Motor neuron (in vitro differentiated cells): ENCODE measurements at places on chromosomes 6 and 20. TPM values are rescaled to one million over a fixed set of nuclear protein-coding genes. Genes with fewer than 3 reads are reported as not detected.

The PNPLA1 gene
- 0.93 TPM in 1 of 2 replicates, not detected in the other for total RNA-seq

The ADA gene
- 8.3 and 8.9 TPM in 2 replicates for total RNA-seq

The OR2B6 gene
- total RNA-seq, result 0.33 TPM in 1 of 2 replicates, not detected in the other

The COL11A2 gene
- 3.4 and 5.1 TPM in 2 replicates for total RNA-seq

The BCAS4 gene
- 6.4 and 9.5 TPM in 2 replicates for total RNA-seq

DNA sequence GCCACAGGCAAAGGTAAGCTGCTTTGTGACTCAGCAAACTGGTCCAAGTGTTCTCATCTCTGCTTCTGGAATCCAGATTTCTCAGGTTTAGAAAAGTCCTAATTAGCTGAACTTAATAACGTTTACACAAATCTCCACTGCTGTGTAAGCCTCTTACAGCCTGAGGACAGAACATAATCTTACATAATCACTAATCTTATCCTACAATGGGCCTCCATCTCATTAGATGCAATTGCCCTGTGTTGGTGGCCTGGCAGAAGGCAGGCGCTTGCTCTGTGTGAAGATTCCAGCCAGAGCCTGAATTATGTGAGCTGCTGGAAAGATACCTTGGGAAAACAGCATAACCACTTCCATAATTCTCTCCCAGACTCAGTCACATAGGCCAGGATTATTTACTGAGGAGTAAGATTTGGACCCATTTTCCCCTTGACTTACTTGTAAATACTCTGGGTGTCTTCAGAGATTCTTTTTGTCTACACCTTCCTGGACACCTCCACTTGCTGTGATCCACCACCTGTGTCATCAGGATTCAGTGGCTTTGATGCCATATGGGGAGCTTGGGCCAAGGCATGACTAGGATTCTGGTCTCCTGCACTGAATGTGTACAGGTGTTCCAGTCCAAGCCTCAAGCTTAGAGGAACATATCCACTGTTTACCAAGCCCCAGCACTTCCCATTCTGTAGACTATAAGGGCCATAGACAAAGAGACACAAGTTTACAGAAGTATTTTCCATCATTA, 104.4 kb downstream of the C6orf118 start:
- ATAC-seq, result peak; percentile 36

GRCh38 chr6:25942561-25943147, 12.2 kb upstream of the SLC17A2 start:
- peak; percentile 86 for ATAC-seq

DNA sequence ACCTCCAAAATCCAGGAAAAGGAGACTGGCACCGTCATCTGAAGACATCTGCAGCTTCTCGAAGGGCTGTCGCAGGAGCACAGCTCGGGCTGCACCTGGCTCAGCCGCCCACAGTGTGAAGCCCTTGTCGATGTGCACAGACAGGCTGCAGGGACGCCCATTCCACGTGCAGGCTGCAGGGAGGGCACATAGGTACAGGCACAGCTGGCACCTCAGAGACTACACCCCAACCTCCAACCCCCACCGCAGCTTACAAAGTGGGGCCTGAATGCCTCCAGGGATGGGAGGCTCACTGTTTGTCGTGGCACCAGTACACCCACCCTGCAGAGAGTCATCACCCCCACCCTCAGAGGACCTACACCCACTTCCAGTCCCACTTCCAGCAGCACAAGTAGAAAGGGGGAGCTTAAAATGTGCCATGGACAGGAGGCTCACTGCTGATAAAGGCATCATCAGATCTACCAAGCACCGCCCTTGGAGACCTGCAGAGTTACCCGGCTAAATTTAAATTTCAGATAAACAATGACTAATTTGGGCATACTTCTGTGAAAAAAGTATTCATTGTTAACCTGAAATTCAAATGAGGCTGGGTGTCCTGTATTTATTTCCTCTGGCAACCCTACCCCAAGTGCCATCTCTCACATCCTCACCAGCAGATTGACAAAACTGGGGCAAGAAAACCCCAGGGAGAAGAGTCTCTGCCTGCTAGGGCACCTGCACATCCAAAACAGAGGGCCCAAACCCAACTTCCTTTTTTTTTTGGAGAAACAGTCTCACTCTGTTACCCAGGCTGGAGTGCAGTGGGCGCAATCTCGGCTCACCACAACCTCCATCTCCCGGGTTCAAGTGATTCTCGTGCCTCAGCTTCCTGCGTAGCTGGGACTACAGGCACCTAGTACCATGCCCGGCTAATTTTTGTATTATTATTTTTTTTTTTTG, 7.7 kb upstream of the CDK5RAP1 start:
- ATAC-seq, result no peak

- peak; percentile 18 for ATAC-seq
Measured at GRCh38 chr20:19769507-19769906, 11.4 kb downstream of the RIN2 start.

DNA sequence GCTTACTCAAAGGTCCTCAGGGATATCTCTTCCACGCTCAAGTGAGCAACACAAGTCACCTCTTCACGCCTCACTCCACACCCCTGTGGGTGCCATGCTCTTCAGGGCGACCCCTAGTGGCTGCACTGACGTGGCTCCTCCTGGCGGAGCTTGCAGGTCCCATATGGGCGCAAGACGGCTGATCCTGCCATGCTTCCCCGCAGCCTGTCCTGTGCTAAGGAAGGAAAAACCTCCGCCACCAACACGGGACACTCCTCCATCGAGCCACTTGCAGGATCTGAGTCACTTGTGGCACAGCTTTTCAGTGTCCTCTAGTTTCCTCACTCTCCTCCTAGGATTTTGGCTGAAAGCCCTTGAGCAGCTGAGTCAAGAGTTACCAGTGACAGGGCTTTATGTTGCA, 90.7 kb downstream of the KHDC1L start:
- ATAC-seq, result no peak

GRCh38 chr6:46204880-46205650, 34.3 kb upstream of the ENPP5 start:
- no peak for ATAC-seq

- ATAC-seq, result no peak
Measured at GRCh38 chr20:51517839-51518238, 24.7 kb downstream of the NFATC2 start.

GRCh38 chr6:137882225-137882961, 15.3 kb downstream of the TNFAIP3 start:
- ATAC-seq, result no peak

- ATAC-seq, result no peak
Measured at GRCh38 chr6:7077856-7078255, 29.9 kb upstream of the RREB1 start.

The TSPYL1 gene
- total RNA-seq, result 47.5 and 50.8 TPM in 2 replicates

GRCh38 chr6:64083261-64083660, 447.7 kb downstream of the PHF3 start:
- no peak for ATAC-seq

The SLC22A16 gene
- total RNA-seq, result 0.34 and 0.81 TPM in 2 replicates

The SLC22A2 gene
- 0.44 TPM in 1 of 2 replicates, not detected in the other for total RNA-seq

DNA sequence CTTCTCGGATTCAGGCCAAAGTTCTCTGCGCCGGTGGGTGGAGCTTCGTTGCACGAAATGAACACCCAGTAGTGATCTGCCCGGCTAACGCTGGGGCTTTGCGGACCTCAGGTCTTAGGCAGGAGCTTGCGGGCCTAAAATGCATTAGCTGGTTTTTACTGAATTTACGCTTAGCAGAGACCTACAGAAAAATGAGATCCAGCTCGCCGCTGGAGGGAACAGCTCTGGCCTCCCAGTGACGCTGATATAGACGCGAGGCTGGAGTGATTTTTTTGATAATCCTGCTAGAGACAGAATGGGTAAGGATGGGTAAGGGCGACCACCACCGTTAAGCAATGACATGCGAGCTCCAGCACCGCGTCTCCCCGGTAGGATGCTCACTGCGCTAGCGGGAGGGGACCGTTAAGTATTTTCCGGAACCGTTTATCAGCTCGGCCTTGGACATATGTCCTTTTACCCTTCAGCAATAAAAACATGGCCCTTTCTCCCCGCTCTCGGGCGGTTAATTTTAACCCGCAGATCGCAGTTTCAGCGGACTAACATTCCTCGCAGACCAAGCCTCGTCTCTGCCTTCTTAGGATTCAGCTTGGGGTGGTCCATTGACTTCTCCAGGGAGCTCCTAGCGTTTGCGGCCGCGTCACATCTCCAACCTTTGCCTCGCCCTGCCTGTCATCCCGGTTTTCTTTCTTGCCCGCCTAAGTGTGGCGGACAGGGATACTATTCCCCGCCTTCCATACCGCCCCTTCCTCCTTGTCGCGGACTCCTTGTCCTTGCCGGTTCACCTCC, 109.3 kb downstream of the GPX5 start:
- peak; percentile 74 for ATAC-seq

GRCh38 chr20:59149678-59150504, 13.7 kb upstream of the ZNF831 start:
- no peak for ATAC-seq

The CYP24A1 gene
- 2.8 and 3.3 TPM in 2 replicates for total RNA-seq

DNA sequence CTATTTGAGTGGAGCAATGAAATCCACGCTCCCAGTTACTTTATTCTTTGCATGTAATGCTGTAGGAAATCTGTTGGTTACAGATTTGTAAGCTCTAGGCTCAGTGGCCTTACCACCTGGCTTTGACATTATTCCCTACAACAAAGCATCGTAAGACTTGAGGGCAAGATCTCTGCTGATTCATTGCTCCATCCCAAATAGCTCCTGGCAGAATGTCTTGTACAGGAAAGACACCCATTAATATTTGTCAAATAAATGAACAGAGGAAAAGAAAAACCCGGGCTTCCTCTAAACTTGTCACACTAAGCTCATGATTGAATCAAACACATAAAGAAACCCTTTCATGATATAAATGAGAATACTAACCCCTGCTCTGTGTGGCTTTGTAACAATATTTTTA, 357.5 kb upstream of the RNF217 start:
- peak; percentile 52 for ATAC-seq
